ENCODE measurements at places on chromosomes 11 and 22.
A peak's percentile ranks its signal among the peaks of the same experiment; 100 is the strongest.

GRCh38 chr22:35349704-35350538 is 31.0 kb upstream of the HMOX1 start:
- peak; percentile 83 for DNase-seq

DNA sequence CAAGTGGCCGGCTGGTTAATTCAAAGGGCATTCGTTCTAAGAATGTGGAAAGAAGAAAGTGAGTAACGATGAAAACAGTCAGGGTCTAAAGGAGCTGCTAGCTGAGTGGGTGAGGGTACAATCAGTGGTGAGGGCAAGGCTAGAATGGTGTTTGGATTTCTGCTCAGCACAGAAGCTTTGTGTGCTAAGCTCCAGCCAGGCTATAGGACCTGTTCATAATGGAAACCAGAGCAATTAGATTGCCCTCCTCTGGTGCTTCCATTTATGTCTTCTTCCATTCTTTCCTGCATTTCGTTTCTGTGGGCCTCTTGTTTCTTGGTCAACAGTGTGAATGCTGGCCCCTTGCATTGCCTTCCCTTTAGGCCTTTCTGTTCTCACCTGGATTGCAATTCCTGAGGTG is 572.9 kb upstream of the CHORDC1 start:
- no peak for DNase-seq

GRCh38 chr22:31160328-31160978 is 471 bp downstream of the RNF185 start:
- no peak for DNase-seq

- no peak for DNase-seq
Measured at GRCh38 chr11:34313099-34313517, 44.7 kb downstream of the ABTB2 start.

GRCh38 chr11:130474637-130475400 is 26.4 kb downstream of the ADAMTS15 start:
- DNase-seq, result no peak

DNA sequence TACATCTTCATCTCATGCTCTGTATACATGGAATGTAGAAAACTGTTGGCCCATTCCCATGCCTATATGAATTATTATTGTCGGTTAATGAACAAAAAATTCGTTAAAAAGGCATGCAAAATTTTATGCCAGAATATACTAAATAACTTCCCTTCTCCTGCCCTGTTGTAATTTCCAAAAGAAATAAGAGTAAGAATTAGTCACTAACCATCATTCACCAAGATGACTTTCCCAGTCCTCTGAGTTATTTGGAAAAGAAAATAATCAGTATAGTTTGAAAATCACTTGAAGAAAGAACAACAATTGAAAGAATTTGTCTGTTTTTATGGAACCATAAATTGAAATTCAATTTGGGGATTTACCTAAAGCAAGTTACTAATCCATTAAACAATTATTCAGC is 1149.1 kb upstream of the RAG2 start:
- no peak for DNase-seq

DNA sequence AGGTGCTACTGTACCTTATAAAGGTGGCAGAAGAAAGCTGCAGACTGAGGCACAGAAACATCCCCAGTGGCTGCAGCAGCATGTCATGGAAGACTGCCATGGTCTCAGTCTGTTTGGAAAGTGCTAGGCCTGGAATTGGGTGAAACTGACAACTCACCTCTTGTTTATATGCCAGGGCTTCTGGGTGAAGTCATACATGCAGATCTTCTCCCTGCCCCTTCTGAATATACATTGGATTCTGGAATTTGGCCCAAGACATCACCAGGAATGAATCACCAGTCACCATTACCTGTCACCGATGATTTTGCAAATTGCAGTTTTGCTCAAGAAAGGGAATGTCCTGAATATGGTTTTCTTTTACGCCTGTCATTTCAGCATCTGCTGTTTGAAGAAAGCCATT is at the start of gene PLET1:
Gene PLET1, minus strand, starts transcription at position 371 of the 400 bp plus-strand sequence. Its CDS starts 271 bp downstream, at position 100.
- no peak for DNase-seq

- DNase-seq, result peak; percentile 37
Measured at GRCh38 chr11:111586388-111586831, 15.8 kb upstream of the SIK2 start.

- DNase-seq, result no peak
Measured at GRCh38 chr22:37219533-37219932, 7.3 kb upstream of the SSTR3 start.

- DNase-seq, result no peak
Measured at GRCh38 chr22:20256551-20257211, 11.4 kb downstream of the RTN4R start.

- no peak for DNase-seq
Measured at GRCh38 chr11:62933750-62934495, 12.8 kb upstream of the CHRM1 start.

- DNase-seq, result no peak
Measured at GRCh38 chr22:39913886-39914285, 13.0 kb downstream of the GRAP2 start.

DNA sequence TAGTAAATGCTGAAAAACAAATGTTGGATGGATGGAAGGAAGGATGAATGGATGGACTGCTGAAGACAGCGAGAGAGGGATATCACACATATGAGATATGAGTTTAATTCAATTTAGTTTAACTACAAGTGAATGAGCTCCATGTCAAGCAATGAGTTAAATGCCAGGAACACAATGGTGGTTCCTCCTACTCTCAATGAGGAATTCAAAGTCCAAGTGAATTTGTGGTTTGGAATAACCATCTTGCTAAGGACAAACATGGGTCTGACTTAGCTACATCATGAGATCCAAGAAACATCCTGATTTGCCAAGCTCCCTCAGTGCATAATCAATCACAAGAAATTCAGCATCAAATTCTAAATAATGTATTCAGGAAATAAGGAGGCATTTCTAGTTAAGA is 26.1 kb upstream of the PPP2R1B start:
- DNase-seq, result no peak

GRCh38 chr22:24592851-24593558 is at the start of gene LRRC75B:
LRRC75B (minus strand) TSS chr22:24593073; CDS start chr22:24593039, 34 bp downstream.
- DNase-seq, result peak; percentile 30

GRCh38 chr11:114290503-114291235 is 5.5 kb upstream of the NNMT start:
- no peak for DNase-seq

GRCh38 chr11:129723761-129724162 is 91.9 kb upstream of the TMEM45B start:
- DNase-seq, result no peak

DNA sequence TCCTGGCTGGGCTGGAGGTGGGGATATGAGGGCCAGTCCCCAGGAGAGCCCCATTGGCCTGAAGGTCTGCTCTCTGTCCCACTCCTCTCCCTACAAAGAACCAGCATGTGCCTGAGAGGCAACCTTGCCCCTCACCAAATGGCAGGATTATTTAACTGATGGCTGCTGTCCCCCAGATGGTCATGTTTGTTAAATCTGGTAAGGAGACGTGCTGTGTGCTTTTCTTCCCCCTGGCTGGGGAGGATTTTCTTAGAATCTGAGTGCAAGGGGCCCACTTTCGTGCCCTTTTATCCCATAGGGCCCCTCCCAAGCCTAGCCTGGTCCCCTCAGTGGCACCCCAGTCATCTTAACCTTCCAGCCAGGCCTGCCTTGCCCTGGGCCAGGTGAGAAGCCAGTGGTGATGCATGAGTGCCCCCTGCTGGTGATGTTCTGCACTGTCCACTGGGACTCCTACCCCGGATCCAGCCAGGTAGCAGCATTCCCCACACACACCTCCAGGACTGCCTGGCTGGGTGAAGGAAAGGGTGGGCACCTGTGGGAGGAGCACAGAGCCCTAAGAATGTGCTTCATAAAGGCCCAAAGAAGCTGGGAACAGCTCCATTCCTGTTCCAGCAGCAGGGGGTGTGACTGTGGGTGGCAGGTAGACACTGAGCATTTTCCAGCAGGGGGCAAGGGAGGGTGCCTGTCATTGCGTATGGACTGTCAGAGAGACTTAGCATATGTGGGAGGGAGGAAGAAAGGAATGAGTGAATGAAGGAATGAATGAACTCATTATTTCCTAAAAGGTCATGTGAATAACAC is 28.9 kb downstream of the MFNG start:
- DNase-seq, result peak; percentile 53

DNA sequence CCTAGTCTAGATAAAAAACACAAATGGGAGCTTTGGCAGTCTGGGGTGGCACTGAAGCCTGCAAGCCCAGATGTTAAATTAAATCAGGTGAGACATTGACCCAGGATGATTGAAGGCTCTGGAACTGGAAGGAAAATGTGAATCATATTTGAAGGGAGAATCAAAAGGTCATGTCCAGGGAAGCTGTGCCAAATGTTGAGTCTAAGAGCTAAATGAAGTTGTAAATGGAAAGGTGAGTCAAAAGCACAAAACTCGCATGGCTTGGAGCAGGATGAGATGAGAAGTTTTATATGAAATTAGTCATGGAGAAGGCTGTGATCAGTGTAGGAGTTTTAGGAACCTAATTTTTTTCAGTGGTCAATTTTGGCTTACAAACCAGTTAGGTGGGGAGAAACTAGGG is 301.1 kb downstream of the BLID start:
- DNase-seq, result no peak

DNA sequence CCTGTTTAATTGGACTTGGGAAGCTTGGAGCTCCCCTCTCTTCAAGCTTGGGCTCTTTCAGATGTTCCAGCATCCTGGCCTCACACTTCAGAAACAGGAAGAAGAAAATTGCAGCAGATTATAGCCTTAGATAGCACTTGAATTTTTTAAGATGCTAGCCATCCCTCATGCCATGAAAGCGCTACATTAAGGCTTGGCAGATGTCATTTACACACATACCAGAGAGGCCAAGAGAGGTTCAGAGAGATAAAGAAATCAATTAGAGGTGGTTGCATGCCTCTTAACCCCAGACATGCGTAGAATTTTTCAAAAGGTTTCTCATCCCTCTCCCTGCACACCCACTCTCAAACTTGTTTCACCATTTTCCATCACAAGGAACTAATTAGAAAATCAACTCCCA is 31.9 kb upstream of the DBX1 start:
- no peak for DNase-seq

- DNase-seq, result no peak
Measured at GRCh38 chr22:22181341-22181850, 63.2 kb upstream of the VPREB1 start.

DNA sequence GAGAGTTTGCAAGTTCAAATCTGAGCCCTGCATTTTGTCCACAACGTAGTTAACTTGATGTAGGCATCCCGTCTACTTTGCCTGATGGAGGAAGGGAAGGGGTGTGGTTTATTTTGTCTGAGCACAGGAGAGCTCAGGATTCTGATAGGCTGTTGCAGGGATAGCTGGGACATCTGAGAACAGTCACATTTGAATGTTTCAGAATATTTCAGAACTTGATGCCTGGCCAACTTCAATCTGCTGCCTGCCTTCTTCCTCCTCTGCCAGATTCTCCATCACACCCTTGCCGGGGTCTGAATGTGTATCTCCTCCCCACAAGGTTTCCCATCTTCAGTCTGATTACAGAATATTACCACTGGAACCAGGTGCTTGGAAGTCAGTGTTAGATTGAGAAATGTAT is 51.6 kb downstream of the NTM start:
- DNase-seq, result no peak

- DNase-seq, result no peak
Measured at GRCh38 chr11:11958403-11959231, 49.8 kb downstream of the DKK3 start.

DNA sequence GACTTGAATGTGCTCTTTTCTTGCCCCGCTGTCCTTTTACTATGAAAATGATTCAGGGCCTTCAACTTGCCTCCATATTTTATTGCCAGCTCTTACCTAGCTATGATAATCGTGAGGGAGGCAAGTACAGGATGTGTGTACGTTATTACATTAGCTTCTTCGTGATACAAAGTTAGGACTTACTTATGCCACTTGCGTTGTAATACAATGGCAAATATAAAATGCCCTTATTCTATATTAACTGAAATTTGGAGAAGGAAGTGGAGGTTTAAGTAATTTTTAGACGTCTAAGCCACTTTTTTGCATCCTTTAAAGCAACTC is 10.8 kb upstream of the CCT8L2 start:
- no peak for DNase-seq

- no peak for DNase-seq
Measured at GRCh38 chr11:132123449-132123848, 753.0 kb downstream of the NTM start.

DNA sequence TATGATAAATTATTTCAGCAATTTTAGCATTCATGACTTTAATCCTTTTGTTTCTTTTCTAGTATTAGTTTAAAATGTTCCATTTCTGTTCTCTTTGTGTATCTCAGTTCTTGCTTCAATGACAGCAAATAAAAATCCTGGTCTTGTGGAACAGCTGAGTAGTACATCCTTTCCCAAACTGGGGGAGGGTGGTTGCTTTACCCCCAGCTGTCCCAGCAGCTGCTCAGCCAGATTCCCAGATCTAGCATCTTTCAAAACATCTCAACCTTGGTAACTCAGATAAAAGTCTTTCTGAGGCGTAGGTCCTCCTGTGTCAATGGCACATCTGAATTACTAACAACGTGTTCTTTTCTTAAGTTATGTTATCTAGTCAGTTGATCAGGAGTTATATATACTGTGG is 72.2 kb upstream of the GRK2 start:
- DNase-seq, result no peak

DNA sequence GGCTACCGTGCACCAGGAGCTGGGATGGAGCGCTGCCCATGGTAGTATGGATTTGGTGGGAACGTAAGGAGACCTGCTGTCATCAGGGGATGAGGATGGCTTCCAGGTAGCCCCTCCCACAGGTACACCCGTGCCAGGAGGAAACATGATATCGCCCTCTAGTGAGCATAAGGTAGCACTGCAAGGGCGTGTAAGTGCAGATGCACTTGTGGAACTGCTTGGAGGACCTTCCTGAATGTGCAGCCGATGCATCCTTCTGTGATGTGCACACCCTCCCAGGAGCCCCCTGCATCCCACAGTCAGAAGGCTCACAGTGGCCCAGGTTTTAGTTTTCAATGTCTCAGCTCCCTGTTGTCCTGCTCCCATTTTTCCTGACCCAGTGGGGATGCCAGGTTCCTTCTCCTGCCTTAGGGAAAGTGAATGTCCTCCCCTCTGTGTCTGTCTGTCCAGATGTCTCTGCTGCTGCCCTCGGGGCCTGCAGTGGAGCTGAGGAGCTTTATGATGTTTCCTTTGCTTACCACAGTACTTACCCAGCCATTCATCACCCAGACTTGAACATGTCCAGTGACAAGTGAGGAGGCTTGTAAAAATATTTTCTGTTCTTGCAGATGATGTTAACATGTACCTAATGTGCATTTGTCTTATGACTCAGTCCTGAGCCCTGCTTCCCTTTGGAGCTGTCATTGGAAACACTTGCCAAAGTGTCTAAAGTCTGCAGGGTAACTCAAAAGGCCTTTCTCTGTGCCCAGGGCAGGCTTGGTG is 49.2 kb downstream of the DBX1 start:
- peak; percentile 12 for DNase-seq
